ENCODE measurements at places on chromosomes 5 and 9.
A peak's percentile ranks its signal among the peaks of the same experiment; 100 is the strongest.

DNA sequence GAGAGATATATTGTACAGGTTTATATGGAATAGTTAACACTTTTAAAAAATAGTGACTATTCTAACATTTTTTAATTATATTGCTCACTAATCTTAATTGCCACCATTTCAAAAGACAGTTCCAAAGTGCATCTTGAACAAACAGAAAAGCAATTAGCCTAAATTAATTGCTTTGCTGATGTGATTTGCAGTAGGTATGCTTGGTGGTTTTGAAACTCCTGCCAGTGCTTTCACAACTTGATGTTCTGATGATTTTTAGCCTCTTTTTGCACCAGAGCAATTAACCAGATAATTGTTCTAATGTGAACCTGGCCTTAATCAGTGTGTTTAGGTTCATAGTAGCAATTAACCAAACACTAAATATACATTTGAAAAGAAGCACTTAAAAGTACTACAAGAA, 207.6 kb downstream of the FBXL17 start:
- no peak for DNase-seq

- no peak for DNase-seq
These were observed 38.8 kb downstream of the PROP1 start for GRCh38 chr5:177957241-177957640.

- no peak for DNase-seq
These were observed 120.0 kb upstream of the CACNA1B start for GRCh38 chr9:137757613-137758029.

DNA sequence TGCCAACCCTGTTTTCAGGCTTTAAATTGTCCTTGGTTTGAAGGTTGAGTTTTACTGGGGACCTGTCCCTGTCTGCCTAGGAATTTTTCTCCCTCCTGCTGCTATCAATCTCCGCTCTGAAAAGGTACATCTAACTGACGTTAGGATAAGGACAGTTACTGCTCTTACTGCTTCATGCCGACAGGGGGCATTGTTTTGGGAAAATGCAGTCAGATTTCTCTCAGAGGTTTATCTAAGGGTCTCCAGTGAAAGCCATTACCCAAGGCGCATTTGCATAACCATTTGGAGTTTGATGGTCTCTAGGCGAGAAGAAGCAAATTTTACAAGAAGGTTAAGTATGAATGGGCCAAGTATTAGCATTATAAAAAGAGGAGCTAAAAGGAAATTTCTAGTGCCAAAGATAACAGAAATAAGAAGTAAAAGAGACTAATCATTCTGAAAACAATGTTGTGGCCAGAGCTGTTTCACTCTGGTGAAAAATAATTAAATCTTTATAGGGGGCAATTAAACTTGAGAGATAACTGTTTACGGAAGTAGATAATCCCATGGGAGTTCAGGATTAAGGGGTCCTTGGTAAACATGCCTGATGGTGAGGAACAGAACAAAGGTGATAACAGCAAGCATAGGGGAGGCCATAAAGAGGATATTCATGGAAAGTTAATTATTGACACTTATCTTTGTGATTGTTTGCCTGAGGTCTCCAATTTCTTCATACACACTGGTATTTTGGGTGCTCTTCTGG, 605.0 kb downstream of the MTRR start:
- DNase-seq: no peak

GRCh38 chr9:124214596-124215367, 43.0 kb upstream of the NEK6 start:
- DNase-seq: no peak

DNA sequence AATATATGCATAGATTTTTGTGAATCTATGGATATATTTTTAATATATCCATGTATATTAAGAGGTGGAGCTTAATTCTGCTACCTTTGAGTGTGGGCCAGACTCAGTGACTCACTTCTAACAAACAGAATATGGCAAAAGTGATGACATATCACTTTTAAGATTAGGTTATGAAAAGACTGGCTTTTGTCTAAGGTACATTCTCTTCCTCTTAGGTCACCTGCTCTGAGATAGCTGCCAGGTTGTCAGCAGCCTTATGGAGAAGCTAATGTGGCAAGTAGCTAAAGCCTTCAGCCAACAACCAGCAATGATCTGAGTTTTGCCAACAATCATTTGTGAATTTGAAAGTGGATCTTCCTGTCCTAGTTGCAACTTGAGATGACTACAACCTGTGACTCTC, 83.8 kb downstream of the ANKRD31 start:
- DNase-seq: no peak

- DNase-seq: no peak
These were observed 256.9 kb upstream of the RASA1 start for GRCh38 chr5:87010736-87011135.

GRCh38 chr5:21452449-21452848, 1400.7 kb downstream of the CDH12 start:
- no peak for DNase-seq

DNA sequence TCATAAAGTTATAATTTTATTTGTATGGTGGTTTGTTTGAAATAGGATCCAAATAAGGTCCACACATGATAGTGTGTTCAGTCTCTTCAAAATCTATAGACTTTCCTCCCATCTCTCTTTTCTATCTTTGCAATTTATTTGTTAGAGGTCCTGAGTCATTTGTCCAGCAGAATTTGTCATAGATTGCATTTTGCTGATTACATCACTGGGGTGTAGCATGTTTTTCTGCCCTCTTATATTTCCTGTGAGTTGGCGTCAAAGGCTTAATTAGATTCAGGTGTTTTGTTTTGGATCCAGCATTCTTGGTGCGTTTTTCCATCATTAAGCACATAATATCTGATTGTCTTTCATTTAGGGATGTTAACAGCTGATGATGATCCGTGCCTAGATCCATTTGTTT, 15.0 kb downstream of the CYFIP2 start:
- DNase-seq: peak; percentile 43

GRCh38 chr5:1777281-1778137, 22.1 kb downstream of the MRPL36 start:
- DNase-seq: no peak

DNA sequence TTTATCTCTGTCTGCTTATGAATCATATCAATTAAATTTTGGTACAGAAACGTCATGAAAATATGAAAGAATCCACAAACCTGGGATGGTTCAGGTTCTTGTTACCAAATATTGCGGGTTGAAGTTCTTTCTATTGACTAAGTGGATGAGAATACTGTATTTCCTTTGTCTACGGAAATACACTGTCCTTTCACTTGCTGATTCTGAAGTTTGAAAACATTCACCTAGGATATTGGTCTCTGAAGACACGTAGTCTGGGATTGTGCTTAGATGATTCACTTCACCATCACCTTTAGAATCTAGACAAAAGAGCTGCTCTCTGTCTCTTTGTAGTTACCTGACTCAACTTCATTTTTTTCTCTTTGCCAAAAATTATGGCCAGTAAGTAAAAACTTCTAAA, 222.4 kb downstream of the FBN2 start:
- no peak for DNase-seq

DNA sequence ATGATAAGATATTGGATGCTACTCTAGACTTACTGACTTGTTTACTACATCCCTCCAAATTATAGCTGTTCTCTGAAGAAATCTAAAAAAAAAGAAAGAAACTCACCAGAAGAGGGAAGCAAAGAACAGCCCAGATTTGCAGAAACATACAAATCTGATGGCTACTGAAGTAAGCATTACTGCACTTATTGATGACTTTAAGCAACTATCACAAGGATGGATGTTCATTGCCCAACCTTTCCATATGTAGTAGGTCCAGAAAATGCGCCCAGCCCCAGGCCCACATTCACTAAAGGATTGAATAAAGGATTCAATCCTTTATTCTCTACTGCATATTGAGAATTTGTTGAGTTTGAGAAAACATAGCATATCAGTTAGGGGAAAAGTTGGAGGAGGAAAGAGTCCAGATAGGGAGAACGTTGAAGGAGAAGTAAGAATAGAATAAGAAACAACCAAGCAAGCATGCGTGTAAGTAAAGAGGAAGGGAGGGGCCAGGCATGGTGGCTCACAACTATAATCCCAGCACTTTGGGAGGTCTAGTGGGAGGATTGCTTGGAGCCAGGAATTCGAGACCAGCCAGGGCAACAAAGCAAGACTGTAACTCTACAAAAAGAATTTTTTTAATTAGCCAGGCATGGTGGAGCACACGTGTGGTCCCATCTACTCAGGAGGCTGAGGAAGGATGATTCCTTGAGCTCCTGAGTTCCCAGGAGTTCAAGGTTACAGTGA, 33.8 kb upstream of the DTWD2 start:
- DNase-seq: peak; percentile 47

DNA sequence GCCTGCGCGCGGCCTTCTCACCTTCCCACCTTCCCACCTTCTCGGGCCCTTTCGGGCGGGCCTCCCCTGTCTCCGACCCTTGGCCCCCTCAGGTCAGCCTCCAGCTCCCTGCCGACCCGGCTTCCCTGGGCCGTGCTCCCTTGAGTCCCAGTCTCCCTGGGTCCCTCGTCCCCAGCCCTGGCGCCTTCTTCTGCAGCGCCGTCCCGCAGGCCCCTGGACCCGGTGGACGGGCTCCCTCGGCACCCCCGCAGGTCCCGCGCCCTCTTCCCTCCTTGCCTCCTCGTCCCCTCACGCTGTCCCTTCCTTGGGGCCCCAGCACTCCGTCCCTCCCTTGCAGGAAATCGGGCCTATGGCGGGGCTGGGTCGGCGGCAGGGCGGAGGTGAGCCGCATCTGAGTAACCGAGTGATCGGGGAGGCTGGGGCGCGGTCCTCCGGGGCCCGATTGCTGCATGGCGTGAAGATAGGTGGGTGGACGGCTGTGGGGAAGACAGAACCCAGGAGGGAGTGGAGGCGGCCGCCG, 7.6 kb downstream of the ARPC5L start:
- DNase-seq: no peak

DNA sequence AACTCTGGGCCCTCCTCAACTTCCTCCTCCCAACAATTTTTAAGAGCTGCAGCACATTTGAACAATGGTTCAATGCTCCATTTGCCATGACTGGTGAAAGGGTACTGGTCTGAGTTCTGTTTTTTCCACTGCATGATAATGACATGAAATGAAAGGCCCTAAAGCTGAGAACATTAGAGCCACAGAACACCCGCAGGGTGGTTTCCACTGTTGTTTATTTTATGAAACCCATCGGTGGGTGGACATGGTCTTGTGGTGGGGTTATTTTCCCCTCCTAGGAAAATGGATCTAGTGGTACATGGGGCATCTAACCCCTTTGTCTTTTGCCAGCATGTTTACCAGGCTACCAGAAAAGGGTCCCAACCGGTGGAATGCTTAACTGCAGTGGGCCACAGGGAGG, 71.8 kb downstream of the SMARCA2 start:
- no peak for DNase-seq

DNA sequence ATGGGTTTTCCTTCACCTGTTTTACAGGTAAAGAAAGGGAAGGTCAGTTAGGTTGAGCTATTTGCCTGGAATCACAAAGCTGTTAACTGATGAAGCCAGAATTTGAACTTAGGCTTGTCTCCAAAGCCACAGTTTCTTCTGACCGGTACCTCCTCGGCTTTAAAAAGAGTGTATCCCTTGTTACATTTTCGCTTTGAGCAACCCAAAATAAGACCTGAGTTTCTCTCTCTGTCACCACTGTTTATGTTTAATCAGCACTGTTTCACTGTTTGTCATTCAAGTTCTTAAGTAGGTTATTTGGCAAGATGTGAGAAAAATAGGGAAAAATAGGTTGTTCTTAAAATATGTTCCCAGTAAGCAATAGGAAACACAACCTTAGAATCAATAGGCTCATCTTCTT, 84.6 kb downstream of the VCAN start:
- DNase-seq: no peak

- DNase-seq: no peak
These were observed 60.2 kb downstream of the MLLT3 start for GRCh38 chr9:20562051-20562450.

GRCh38 chr9:129696944-129697655, 31.7 kb downstream of the PRRX2 start:
- DNase-seq: peak; percentile 33

- no peak for DNase-seq
These were observed 560.6 kb upstream of the CYLC2 start for GRCh38 chr9:102434545-102434944.

GRCh38 chr5:31965227-31965626, 208.9 kb downstream of the GOLPH3 start:
- DNase-seq: no peak

GRCh38 chr5:59380350-59380951, 513.1 kb downstream of the PDE4D start:
- peak; percentile 77 for DNase-seq

DNA sequence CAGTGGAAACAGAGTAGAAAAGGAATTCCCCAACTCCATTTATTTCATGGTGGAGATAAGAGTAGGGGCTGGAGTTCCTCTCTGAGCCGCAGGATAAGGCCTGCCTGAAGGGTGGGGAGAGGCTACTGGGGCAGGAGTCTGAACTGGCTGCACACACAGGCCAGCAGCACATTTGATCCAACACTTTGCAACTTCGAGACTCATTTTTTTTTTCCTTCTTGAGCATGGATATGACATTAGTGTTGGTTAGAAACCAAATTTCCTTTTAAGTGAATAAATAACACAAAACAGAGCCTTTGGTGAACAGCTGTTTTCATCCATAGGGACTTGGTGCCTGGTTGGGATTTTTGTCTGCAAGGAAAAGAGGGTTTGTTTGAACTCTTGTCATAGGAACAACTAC, 76.6 kb downstream of the RALGPS1 start:
- DNase-seq: no peak

GRCh38 chr9:137049544-137050449, 3.8 kb upstream of the NPDC1 start:
- peak; percentile 64 for DNase-seq

DNA sequence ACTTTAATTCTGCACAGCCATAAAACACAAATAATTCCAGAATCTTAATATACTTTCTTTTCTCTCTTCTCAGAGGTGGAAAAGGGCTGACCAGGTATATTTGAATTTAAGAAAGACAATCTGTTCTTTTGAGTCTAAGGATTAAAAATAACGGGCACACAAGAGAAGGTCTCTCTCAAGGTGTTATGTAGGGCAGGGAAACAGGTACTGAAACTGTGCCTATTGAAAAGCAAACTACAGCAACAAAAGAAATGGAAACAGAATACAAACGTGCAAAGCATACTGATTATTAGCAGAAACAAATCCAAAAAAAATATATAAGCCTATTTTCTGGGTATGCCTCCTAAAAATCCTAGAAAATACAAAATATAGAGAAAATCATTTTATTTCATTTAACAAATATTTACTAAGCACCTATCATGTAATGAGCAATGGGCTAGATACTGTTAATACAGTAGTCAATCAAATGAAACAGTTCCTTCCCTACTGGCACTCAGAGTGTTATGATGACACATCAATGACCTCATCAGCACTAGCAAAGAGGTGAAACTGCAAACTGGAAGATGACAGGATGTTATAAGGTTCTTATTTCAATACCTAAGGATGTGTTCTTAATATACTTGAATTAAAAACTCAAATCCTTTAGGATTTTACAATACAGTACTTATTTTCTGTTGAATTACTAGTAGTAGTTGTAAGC, 87.7 kb downstream of the AUH start:
- peak; percentile 39 for DNase-seq

DNA sequence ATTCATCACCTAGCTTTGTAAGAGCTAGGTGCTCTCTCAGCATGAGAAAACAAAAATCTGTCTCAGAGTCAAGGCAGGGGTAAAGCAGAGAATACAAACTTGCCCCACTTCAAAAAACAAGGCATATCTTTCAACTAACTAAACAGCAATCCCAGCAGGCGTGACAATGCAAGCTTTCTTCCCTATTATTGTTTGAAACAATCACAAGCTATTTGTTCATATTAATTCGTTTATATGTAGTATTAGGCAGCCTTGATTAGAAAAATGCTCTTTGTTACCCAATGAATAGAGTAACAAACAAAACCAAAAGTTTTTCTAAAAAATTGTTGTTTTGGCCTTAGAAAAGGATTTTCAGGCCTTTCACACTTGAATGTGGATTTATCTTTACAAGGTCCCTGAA, 71.1 kb downstream of the LPAR1 start:
- no peak for DNase-seq

Measured in NCI-H460 (cell line).